ENCODE measurements at places on chromosomes 13 and 19.
A peak's percentile ranks its signal among the peaks of the same experiment; 100 is the strongest.

DNA sequence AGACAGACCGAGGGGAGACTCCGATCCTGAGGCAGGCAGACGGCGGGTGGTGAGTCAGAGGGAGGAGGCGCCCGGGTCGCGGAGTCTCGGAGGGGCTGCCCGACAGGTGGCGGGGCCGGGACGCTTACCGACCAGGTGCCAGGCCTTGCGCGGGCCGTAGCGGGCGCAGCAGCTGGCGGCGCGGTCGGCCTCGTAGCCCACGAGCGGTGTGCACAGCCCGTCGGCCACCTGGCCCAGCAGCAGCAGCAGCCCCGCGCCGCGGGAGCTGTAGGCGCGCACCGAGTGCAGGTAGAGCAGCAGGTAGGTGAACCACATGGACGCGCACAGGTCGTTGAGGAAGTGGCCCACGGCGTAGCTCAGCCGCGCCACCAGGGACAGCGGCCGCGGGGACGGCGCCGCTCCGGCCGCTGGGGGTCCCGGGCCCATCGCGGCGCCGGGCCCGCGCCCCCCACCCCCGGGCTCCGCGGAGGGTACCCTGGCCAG lies 367 bp downstream of the MFSD12 start:
- DNase-seq: no peak

GRCh38 chr13:60012488-60012887 lies 151.2 kb downstream of the DIAPH3 start:
- no peak for DNase-seq

DNA sequence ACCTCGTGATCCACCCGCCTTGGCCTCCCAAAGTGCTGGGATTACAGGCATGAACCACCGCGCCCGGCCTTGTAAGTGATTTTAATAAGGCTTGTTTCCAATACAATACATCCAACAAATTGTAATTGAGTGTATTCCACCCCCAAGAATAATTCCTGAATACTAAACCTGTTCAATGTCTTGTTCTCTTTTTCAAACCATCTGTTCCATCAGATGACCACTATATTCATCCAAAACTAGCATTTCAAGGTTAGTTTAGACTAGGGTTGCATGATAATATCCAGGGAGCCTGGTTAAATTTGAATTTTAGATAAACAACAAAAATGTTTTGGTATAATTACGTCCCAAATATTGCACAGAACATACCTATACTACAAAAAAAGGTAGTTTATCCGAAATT lies 135.4 kb upstream of the WASF3 start:
- no peak for DNase-seq

GRCh38 chr13:95444006-95444730 lies 108.4 kb upstream of the CLDN10 start:
- no peak for DNase-seq

GRCh38 chr19:31268751-31269383 lies 80.4 kb downstream of the TSHZ3 start:
- no peak for DNase-seq

- no peak for DNase-seq
Measured at GRCh38 chr19:16213076-16213475, 15.4 kb downstream of the AP1M1 start.

- DNase-seq: no peak
Measured at GRCh38 chr19:1512671-1513498, at the start of gene ADAMTSL5. ADAMTSL5 (minus strand) TSS chr19:1513019; CDS start chr19:1510943, 2,076 bp downstream.

DNA sequence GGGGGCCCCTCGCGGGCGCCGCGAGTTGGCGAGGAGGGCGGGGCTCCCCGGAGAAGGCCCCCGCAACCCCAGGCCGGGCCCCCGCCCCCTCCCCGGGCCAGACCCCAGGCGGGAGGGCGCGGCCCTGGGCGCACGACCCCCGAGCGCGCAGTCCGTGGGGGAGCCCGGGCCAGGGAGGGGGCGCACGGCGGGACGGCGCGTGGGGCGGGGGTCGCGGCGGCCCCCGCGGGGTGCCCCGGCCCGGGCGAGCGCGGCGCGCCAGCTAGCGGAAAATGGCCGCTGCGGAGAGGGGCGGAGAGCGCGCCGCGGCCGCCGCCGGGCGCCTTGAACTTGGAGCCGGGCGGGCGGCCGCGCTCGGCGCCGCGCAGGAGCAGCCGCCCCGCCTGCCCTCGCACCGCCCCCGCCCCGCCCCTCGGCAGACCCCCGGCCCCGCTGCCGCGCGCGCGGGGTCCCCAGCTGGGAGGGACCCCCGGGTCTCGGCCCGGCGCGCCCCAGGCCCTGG lies 6.4 kb upstream of the NFIC start:
- DNase-seq: no peak

DNA sequence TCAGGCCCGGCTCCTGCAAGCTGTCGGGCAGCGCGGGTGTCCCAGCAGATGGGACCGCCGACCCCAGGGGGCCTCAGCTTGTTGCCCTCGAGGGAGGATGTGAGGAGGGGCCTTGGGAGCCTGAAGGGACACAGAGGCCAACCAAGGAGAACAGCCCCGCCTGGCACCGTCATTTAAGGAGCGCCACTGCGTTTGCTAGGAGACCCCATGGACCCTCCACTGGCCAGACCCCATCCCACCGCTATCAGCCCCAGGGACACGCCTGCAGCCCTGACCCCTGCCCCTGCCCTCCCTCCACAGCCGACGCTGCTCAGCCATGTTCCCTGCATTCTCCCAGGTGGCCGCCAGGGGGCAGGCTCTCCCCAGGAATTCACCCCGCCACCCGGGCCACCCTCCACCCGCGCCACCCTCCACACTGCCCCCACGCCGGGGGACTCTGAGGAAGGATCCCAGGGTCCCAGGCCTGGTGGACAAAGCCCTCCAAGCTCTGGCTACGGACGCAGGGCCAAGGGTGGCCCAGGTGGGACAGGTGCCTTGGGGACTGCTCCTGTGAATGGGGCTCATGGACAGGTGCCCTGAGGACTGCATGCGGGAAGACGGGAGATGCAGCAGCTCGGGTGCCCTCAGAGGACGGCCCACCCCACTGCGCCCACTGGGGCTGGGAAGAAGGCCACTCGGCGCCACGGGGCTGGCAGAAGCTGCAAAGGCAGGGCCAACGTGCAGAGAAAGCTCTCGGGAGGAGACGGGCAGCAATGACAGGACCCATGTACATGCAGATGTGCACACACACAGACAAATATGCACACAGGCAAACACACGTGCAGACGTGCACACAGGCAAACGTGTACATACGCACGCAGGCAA lies 34.4 kb downstream of the PIP5K1C start:
- DNase-seq: peak; percentile 58

DNA sequence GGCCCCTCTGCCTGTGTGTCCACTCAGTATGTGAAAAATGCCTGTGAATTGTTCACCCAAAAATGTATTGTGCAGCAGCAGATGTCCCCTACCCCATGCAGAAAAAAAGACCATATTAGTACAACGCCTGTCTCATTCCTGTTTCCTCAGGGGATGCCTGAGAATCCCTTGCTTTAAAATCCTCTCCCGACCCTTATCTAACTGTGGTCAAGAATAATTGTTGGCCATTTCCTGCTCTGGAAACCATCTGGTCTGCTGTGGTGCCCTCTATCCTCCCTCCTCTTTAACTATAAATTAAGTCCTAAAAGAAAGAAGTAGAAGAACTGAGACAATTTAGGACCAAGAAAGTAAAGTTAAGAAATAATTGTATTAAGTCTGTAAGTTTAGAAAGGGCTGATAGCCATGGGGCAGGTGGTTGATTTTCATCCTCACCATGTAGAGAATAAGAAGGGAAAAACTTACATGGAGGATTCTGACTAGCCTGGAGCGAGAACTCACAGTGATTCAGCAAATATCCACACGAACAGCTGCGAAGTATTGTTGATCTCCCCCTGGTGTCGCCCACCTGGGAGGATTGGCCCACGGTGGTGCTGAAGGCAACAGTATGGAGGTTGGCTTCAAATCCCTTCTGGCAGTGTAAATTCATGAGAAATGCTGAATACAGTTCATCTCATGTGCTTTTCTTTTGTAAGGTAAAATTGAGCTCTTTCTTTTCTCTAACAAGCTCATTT lies 85.6 kb downstream of the COL4A2 start:
- DNase-seq: no peak

DNA sequence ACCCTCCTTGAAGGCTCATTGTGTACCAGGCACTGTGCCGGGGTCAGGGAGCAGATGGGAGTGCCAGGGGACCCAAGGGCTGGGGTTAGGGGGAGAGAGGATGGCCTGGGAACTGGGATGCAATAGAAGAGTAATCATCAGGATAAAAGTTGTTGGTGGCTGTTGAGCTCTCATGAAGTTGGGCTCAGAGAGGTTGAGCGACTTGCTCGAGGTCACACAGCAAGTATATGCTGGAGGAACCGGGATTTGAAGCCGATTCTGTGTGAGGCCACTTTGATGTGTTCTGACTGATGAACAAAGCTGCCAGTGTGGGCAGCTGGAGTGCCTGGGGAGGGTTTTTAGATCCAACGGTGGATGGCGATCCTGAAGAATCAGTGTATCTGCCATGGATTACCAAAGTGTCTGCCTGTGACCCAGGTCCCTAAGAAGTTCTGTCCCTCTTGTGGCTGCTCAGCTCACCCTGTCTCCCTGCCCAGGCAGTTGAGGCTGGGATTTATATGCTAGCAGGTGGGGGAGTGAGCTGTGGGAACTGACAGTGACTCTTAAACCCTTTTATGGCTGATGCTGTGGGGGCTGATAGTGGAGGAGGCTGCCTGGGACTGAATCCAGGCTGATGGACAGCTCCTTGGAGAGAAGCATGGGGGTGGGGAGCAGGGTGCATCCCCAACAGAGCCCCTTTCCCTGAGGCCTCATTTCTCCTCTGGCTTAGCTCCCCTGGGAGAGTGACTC lies 8.3 kb downstream of the ARHGEF18 start:
- peak; percentile 29 for DNase-seq

- DNase-seq: no peak
Measured at GRCh38 chr19:6864325-6864940, 22.9 kb upstream of the ADGRE1 start.

DNA sequence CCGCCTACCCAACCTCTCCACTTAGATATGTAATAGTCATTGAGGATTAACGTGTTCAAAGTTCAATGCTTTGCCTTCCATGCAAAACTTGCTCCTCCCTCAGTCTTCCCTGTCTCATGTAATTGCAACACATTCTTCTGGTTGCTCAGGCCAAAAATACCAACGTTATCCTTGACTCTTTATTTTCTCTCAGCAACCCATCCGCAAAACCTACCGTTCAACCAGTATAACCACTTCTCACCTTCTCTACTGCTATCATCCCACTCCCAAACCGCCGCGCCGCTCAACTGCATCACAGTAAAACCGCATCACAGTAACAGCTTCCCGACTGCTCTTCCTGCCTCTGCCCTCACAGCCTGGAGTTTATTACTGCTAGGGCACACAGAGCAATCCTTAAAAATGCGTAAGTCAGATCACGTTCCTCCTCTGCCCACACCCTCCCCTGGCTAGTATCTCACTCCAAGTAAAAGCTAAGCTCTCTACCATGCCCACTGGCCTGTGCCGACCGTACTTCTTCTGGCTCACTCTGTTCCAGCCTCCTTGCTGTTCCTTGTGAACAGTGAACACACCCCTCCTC lies 8.2 kb downstream of the MTIF3 start:
- DNase-seq: no peak

DNA sequence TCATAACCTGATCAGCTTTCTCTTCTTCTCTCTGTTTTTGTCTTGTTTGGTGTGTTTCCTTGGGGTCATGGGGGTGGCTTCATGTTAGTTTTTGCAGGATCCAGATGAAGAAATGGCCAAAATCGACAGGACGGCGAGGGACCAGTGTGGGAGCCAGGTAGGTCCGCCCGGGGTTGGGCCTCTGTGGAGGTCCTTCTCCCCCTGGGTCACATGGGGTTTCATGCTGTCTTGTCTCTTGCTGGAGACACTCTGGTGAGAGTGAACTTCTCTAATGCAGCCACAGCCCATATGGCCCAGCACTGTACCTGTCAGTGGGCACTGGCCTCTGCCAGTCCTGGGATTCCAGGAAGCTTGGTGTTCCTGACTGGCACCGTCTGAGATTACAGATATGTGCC lies 1.1 kb downstream of the CCNE1 start:
- no peak for DNase-seq
